ENCODE measurements at places on chromosomes 12 and 14.

- DNase-seq = no peak
Measured at GRCh38 chr14:55814064-55814463, 234.1 kb downstream of the KTN1 start.

GRCh38 chr12:76029982-76030340, 1.6 kb downstream of the PHLDA1 start:
- DNase-seq = no peak

- no peak for DNase-seq
Measured at GRCh38 chr12:58809064-58809607, 111.2 kb downstream of the LRIG3 start.

DNA sequence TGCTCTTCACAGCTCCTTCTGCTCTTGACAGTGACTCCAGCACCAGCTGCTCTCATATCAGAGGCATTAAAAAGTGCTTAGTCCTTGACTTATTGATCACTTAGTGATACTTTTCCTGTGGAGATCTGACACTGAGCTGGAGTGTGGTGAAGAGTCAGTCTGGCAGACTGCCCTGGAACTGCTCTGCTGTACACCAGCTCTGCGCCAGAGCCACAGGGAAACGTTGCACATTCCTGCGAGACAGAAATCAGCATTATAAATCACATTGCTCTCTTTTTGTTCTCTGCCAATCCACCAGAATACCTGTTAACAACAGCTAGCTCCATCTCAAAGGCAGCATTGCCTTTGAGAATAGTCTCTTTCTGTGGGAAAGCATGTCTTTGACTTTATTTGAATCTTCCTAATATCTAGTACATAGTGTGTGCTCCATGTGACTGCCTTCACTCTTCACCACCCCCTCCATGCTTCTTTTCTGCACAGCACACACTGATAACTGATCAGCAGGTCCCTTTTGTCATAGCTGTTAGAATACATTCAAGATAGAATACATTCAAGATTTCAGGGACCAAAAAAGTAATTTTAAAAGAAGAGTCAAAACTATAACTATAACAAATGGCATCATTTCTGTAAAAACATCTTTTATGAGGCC, 48.2 kb upstream of the VSX2 start:
- no peak for DNase-seq

DNA sequence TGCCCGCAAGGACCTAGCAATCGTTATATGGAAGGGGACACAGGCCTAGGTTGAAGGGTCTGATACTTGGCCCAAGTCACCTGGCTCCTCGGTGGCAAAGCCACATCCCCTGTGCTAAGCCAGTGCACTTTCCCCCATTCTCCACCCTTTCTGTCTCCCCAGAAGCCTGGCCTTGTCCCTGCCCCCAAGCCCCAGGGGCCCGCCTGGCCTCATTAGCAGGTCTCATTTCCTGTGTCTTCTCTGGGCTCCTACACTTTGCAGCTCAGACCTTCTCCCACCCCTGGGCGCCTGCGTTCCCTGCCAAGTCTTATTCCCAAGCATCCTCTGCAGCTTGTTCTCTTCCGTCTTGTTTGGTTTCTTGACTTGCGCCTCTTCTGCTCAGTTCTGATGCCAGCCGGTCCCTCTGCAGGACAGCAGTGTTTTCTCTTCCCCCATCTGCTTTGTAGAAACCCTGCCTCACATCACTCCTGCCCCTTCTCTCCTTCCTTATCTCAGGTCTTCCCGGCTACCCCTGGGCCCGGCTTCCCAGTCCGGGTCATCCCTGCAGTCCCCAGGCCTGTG, 66.7 kb downstream of the SLC24A4 start:
- no peak for DNase-seq

GRCh38 chr12:11651785-11652184, 2.3 kb downstream of the ETV6 start:
- no peak for DNase-seq

DNA sequence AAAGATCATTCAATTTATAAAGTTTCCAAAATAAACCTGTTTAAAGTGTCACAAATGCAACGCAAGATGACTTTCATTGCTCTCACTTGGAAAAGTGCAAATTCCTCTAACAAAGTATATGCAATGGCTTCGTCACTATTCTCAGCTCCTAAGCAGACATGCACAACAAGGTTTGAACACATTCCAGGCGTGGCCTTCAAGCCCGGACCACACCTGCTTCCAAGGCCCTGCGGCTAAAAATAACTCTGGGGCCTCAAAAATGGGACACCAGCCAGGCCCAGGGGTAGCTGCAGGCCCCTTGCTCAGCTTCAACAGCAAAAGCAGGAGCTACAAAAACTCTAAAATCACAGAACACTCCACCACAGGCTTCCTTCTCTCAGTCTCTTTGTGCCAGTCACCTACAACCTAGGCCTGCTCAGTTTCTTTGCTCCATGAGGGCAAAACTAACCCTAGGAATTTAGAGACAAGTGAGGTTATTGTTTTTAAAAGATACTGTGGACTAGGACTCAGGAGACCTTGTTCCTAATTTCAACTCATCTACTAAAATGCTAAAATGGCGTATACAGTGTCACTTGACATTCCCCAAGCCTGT, 29.3 kb downstream of the DUSP16 start:
- DNase-seq = no peak

DNA sequence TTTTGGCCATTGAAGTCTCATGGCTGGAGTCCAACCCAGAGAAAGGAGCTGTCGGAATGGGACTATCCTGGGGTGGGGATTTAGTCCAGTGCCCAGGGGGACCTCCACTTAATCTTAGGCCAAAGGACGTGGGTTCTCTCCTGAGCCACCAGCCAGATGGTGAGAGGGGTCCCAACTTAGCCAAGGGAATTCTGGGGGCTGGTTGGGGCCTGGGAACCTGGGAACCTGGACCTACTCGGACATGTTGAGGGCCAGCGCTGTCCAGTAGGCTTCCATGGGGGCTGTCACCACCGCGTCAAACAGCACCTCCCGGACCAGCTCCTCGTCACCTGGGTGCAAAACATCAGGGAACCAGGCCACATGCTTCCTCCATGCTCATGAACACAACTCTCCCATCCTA, 33.4 kb downstream of the LRTM2 start:
- DNase-seq = no peak
